ENCODE measurements at places on chromosomes 1 and 21.

GRCh38 chr1:208950206-208950605 lies 633.3 kb upstream of the CAMK1G start:
- no peak overlapping the region for H3K4me3 ChIP-seq
- H3K36me3 ChIP-seq, result no peaks in the 10 kb centered on the region
- H3K4me1 ChIP-seq, result no peaks in the 10 kb centered on the region

DNA sequence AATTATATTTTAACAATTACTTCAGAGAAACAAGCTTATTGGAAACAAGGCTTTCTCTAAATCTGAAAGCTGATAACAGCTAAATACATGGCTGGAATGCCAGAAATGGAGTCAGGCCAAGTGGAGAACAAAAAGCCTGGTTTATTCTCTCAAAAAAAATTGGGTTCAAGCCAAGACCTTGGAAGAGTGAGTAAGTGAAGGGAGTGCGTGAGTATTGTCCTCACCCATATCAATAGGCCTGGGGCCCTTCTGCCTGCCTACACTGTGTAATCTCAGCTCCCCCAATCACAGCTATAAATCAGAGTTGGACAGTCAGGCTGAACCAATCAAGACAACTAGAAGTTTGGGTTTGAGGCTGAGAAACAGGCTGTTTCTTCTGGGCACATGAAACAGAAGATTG lies 7.4 kb downstream of the KYAT3 start:
- peak overlapping the region; percentile 62 for H3K27ac ChIP-seq
- peaks cover 83% of the 10 kb centered on the region for H3K36me3 ChIP-seq
- no peak for DNase-seq
- no peak overlapping the region for H3K4me3 ChIP-seq
- peaks cover 70% of the 10 kb centered on the region for H3K4me1 ChIP-seq

GRCh38 chr1:11499601-11500331 lies 20.8 kb downstream of the DISP3 start:
- no peaks in the 10 kb centered on the region for H3K36me3 ChIP-seq
- H3K4me1 ChIP-seq, result no peaks in the 10 kb centered on the region
- no peak overlapping the region for H3K27ac ChIP-seq
- no peak for DNase-seq

DNA sequence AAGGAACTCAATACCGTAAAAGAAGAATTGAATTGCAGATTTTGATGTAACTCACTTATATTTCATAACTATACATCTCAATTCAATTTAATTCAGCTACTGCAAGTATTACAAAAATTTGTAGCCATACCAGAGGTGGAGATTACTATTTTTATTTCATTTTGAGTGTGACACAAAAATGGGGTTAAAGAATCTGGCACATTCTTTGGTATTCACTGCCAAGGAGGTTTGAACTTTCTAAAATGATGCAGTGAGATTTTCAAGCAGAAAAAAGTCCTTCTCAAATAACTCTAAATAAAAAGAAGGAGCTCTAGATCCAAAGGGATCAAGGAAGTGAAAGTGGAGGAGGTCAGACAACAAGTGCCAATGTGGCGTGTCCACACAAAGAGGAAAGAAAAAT lies 569.0 kb downstream of the DPYD start:
- no peaks in the 10 kb centered on the region for H3K36me3 ChIP-seq
- no peak overlapping the region for H3K27ac ChIP-seq
- no peak for DNase-seq

GRCh38 chr1:167051907-167052306 lies 38.3 kb downstream of the GPA33 start:
- DNase-seq, result no peak
- no peaks in the 10 kb centered on the region for H3K4me1 ChIP-seq
- no peaks in the 10 kb centered on the region for H3K36me3 ChIP-seq
- H3K27me3 ChIP-seq, result peaks cover 13% of the 10 kb centered on the region
- H3K4me3 ChIP-seq, result no peak overlapping the region

GRCh38 chr1:2840036-2840809 lies 38.7 kb upstream of the TTC34 start:
- H3K4me3 ChIP-seq, result no peak overlapping the region
- DNase-seq, result peak; percentile 12
- no peak overlapping the region for H3K27ac ChIP-seq
- peaks cover 10% of the 10 kb centered on the region for H3K4me1 ChIP-seq
- no peaks in the 10 kb centered on the region for H3K27me3 ChIP-seq
- H3K36me3 ChIP-seq, result no peaks in the 10 kb centered on the region

DNA sequence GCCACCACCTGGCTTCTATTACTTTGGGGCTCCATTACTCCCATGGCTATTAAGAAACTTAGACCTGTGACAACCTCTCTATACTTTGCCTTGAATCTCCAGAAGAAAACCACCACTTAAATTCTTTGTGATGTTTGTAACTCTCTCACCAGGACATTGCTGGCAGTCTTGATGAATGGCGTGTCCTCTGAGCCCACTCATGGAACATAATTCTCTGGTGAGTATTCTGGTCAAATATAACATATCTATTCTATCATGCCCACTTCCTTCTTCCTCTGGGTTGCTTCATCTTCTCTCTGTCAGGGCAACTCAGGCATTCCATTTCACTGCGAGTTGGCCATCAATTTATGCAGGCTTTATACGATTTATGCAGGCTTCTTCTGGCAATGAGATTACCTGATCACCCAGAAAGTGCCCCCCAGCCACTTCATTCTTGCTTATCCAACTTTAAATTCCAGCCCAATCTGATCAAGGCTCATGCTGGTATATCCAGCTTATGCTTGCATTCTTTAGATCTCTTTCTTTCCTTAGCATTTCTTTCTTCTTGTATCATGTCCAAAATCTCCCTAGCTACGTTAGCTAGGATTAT lies 112.0 kb upstream of the CHRM3 start:
- no peak overlapping the region for H3K4me3 ChIP-seq
- DNase-seq, result no peak
- H3K27ac ChIP-seq, result no peak overlapping the region
- H3K27me3 ChIP-seq, result no peaks in the 10 kb centered on the region

DNA sequence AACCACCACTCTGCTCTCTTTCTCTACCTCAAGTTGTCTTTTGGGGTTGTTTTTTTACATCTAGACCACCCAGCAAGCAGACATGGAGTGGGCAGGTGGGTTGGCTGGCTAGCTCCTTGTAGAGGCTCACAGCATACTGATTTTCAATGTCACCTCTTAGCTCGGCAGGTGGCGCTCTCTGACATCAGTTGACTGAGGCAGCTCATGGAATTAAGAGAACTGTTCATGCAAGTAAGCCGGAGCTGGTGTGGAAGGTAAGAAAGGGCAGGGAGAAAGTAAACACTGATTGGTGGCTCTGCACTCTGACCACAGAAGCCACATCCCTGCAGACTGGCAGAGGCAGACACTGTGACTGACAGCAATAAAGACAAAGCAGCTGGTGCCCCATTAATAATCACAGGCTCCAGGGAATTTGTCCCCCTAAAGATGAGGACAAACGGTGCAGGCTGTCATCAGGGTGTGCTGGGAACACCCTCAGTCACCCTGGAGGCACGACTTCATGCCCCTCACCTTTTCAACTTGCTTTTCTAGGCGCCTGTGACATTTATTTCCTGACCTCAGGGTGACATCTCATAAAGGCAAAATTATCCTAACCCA lies 226.8 kb downstream of the LMX1A start:
- peaks cover 2% of the 10 kb centered on the region for H3K27me3 ChIP-seq
- H3K27ac ChIP-seq, result no peak overlapping the region
- H3K36me3 ChIP-seq, result no peaks in the 10 kb centered on the region
- no peak overlapping the region for H3K4me3 ChIP-seq

DNA sequence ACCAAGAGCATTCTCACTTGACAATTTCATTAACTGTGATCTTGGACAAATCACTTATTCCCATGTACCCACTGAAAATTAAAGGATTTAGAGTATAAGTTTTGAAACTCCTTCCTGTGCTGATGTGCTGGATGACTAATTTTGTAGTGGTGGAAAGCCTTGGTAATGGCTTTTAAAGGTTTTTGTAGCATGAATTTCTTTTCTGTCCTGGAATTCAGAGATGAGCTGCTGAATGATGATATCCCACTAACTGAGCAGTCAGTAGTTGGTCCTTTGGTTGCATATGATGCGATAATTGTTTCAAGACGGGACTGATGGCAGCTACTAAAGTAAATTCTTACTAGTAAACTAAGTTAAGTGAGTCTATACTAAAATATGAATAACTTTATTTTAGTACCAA lies 5.2 kb downstream of the RPL5 start:
- H3K27me3 ChIP-seq, result no peaks in the 10 kb centered on the region
- H3K27ac ChIP-seq, result peak overlapping the region; percentile 50
- H3K4me3 ChIP-seq, result peak overlapping the region; percentile 4
- no peak for DNase-seq

DNA sequence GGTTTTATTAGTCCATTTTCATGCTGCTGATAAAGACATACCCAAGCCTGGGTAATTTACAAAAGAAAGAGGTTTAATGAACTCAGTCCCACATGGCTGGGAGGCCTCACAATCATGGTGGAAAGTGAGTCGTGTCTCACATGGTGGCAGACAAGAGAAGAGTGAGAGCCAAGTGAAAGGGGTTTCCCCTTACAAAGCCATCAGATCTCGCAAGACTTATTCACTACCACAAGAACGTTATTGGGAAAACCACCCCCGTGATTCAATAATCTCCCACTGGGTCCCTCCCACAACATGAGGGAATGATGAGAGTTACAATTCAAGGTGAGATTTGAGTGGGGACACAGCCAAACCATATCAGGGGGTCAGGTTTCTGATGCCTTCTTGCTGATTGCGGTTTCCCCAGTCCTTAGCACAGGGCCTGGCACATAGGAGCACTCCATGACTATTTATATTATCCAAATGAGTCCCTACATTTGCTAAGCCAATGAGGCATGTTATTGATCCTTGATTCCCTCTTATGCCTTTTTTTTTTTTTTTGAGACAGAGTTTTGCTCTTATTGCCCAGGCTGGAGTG lies 35.3 kb upstream of the PAXBP1 start:
- no peak overlapping the region for H3K4me3 ChIP-seq
- peak overlapping the region; percentile 71 for H3K27ac ChIP-seq

- H3K4me3 ChIP-seq, result no peak overlapping the region
- no peaks in the 10 kb centered on the region for H3K4me1 ChIP-seq
- no peak for DNase-seq
- no peaks in the 10 kb centered on the region for H3K36me3 ChIP-seq
- H3K27ac ChIP-seq, result no peak overlapping the region
These were observed 114.0 kb upstream of the ZNF644 start for GRCh38 chr1:91135799-91136198.

GRCh38 chr21:34690793-34691175 lies 22.0 kb downstream of the CLIC6 start:
- H3K27me3 ChIP-seq, result peaks cover 36% of the 10 kb centered on the region
- H3K4me1 ChIP-seq, result peaks cover 5% of the 10 kb centered on the region
- no peak overlapping the region for H3K4me3 ChIP-seq
- no peak for DNase-seq

DNA sequence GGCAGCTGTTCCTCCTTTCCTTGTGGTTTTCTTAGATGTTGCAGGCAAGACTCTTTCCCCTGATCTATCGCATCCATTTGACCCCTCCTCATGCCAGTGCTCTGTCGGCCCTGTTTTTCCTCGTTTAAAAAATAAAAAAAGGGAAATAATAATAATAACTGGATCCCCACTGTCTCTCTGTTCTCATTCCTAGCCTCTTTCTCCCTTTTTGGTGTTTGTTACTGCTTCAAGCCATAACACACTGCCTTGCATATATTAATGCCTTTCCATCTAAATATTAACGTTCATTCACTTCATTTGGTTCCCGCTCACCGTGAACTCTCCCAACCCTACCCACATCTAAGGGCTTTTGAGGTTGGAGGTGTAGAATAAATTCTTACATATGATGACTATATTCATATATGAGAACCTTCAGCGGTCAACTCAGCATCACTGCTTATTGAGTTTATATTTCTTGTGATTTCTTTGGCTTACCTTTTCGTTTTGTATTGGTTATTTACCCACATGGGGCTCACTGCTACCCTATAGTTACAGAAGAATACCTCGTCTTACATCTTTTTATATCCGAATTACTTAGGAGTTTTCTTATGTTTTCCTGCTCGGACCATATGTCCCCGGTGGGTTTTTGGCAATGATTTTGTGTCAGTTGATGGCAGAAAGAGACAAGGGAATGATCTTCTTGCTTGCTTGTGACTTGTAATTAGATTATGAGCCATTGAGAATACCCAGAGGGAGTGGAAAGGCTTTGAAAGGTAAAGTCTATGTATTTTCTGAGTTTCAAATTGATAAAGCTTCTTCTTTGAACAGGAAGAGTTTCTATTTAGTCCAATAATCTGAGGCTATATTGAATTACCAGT lies 805 bp downstream of the ATG4C start:
- H3K27me3 ChIP-seq, result peaks cover 10% of the 10 kb centered on the region
- H3K27ac ChIP-seq, result no peak overlapping the region
- no peak overlapping the region for H3K4me3 ChIP-seq
- no peak for DNase-seq
- no peaks in the 10 kb centered on the region for H3K36me3 ChIP-seq

DNA sequence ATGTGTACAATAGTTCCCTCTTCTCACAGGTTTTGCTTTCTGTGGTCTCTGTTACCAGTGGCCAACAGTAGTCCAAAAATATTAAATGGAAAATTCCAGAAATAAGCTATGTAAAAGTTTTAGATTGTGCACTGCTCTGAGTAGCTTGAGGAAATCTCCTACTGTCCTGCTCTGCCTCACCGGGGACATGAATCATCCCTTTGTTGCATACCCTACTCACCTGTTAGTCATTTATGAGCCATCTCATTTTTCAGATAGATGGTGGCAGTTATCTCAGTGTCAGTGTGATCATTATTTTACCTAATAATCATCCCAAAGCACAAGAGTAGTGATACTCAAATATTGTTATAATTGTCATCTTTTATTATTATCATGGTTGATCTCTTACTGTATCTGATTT lies 688.1 kb downstream of the PLA2G4A start:
- no peak overlapping the region for H3K4me3 ChIP-seq
- no peaks in the 10 kb centered on the region for H3K4me1 ChIP-seq
- H3K27me3 ChIP-seq, result no peaks in the 10 kb centered on the region
- H3K27ac ChIP-seq, result no peak overlapping the region

- H3K27me3 ChIP-seq, result peaks cover 10% of the 10 kb centered on the region
- no peaks in the 10 kb centered on the region for H3K36me3 ChIP-seq
- H3K4me1 ChIP-seq, result no peaks in the 10 kb centered on the region
- H3K27ac ChIP-seq, result no peak overlapping the region
These were observed 27.1 kb upstream of the SHE start for GRCh38 chr1:154529308-154529707.

- H3K4me1 ChIP-seq, result peaks cover 23% of the 10 kb centered on the region
- no peaks in the 10 kb centered on the region for H3K27me3 ChIP-seq
- H3K36me3 ChIP-seq, result peaks cover 67% of the 10 kb centered on the region
- H3K4me3 ChIP-seq, result no peak overlapping the region
- DNase-seq, result no peak
- no peak overlapping the region for H3K27ac ChIP-seq
These were observed 237.6 kb downstream of the PTPRC start for GRCh38 chr1:198876371-198876871.

- peaks cover 58% of the 10 kb centered on the region for H3K36me3 ChIP-seq
- H3K27me3 ChIP-seq, result no peaks in the 10 kb centered on the region
- H3K4me3 ChIP-seq, result no peak overlapping the region
These were observed 54.3 kb upstream of the C1orf198 start for GRCh38 chr1:230922620-230923019.

GRCh38 chr1:1574721-1575537 lies at the start of gene SSU72:
Gene SSU72 (minus strand): TSS chr1:1574863. CDS start chr1:1574557, 306 bp downstream.
- H3K27ac ChIP-seq, result peak within 1 kb of the TSS; percentile 100
- H3K4me1 ChIP-seq, result peaks cover 20% of the 10 kb centered on the region
- H3K27me3 ChIP-seq, result peaks cover 2% of the 10 kb centered on the region
- DNase-seq, result peak; percentile 91
- peak within 1 kb of the TSS; percentile 100 for H3K4me3 ChIP-seq
- peaks cover 24% of the 10 kb centered on the region for H3K36me3 ChIP-seq
